Nasal cavity respiratory epithelium epithelial cell of viscerocranial mucosa (primary cell): ENCODE measurements at places on chromosomes 7 and 10. TPM values are rescaled to one million over a fixed set of nuclear protein-coding genes. Genes with fewer than 3 reads are reported as not detected.

DYNC1I1 gene
- 0.21 TPM in 1 of 2 replicates, not detected in the other for total RNA-seq

MYO1G gene
- 0.14 and 0.34 TPM in 2 replicates for total RNA-seq

ZNF804B gene
- total RNA-seq, result not detected in 2 replicates

C1QL3 gene
- not detected in 2 replicates for total RNA-seq

SEMA3E gene
- total RNA-seq, result 0.57 TPM in 1 of 2 replicates, not detected in the other

HEPACAM2 gene
- under 0.01 TPM in 1 of 2 replicates, not detected in the other for total RNA-seq

HOXA7 gene
- not detected in 2 replicates for total RNA-seq

FKBP6 gene
- not detected in 2 replicates for total RNA-seq

TAS2R41 gene
- 0.07 TPM in 1 of 2 replicates, not detected in the other for total RNA-seq

TCF7L2 gene
- 1.0 and 3.1 TPM in 2 replicates for total RNA-seq

MLXIPL gene
- total RNA-seq, result 0.14 and 0.34 TPM in 2 replicates

NOS3 gene
- total RNA-seq, result 0.14 and 0.34 TPM in 2 replicates

PDK4 gene
- total RNA-seq, result under 0.01 and 3.2 TPM in 2 replicates

MUC12 gene
- total RNA-seq, result not detected in 2 replicates
